ENCODE measurements at places on chromosomes 1 and 21.

DNA sequence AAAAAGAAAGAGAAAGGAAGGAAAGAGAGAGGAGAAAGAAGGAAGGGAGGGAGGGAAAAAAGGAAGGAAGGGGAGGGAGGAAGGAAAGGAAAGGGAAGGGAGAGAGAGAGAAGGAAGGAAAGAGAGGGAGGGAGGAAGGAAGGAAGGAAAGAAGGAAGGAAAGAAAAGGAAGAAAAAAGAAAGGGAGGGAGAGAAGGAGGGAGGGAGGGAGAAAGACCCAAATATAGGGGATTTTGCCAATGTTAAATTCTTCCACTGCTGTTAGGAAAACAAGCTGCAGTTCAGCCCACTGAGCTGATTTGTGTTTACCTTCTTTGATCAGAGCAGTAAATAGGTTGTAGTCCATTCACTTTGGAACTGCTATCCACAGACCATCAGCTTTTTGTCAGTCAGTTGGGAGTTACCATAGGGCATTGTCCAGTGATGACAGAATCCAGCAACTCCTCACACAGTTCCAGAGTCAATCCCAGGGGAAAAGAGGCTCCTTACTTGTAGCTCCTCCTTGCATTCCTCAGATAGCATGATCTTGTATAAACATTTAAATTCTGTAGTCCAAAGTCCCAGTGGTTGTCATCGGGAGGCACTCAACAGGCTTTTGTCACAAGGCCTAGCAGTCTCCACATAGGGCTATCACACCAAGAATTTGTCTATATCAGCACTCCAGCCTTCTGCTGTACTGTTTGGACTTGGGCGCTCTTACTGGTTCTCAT is 13.5 kb upstream of the PPP1R8 start:
- DNase-seq = no peak

GRCh38 chr1:149986486-149987296 is 23.8 kb downstream of the OTUD7B start:
- no peak for DNase-seq

- DNase-seq = peak; percentile 50
These were observed 20.6 kb downstream of the PGBD2 start for GRCh38 chr1:248926401-248927182.

- DNase-seq = no peak
These were observed 28.3 kb upstream of the KIF26B start for GRCh38 chr1:245126530-245126929.

DNA sequence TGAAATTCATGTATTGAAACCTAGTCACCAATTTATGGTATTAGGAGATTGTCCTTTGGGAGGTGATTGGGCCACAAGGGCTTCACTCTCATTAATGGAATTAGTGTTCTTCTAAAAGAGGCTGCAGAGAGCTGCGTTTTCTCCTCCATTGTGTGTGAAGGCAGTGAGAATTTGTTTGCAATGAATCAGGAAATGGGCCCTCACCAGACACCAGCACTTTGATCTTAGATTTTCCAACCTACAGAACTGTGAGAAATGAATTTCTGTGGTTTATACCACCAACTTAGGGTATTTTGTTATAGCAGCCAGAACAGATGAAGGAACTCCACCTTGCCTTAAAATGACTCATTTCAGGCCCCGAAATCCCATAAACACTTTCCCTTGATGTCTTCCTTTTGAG is 544.2 kb downstream of the RWDD3 start:
- DNase-seq = no peak

DNA sequence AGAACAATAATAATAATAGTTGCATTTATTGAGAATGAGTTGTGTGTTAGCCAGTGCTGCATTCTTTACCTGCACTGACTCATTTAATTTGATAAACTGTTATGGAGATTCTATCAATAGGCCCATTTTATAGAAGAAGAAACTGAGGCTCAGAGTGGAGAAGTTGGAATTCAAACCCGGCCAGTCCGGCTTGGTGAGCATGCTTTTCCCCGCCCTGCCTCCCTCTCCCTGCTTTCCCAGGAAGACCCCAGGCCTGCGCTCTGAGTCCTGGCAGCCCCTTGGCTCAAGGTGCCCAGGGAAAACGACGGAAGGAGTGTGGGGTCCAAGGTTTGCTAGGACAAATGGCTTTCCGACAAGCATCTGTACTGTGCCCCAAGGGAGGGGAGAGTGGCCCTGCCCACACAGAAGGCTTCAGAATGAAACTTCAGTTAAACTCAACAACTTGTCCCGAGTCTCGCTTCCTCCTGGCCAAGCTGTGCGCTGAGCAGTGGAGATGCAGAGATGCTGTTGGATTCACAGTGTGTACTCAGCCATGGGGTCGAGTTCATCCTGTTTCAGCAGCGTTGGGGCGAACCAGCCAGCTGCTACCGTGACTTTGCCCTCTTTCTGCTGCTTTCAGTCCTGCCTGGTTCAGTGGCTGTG is 23.3 kb upstream of the PADI6 start:
- no peak for DNase-seq

- DNase-seq = no peak
These were observed 41.0 kb downstream of the LMX1A start for GRCh38 chr1:165315481-165315880.

DNA sequence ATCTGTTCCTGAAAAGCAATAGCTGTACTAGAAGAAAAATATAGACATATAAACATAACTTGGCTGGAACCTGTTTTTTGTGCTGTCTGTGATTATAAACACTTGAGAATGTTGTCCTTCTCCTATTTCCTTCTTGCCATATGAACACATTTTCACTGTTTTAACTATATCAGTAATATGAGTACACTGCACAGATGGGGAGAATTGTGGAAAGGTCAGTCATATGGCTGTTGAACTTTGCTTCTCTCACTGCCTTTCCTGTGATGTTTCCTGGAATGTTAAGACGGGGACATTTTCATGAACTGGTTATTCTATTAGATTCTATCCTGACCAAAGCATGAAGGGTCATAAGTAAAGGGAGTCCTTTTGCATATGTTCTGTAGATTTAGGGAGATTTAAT is 24.9 kb downstream of the HMCN1 start:
- DNase-seq = no peak

- no peak for DNase-seq
These were observed 49.7 kb downstream of the SIPA1L2 start for GRCh38 chr1:232579958-232580941.

GRCh38 chr1:47940779-47941178 is 56.4 kb downstream of the TRABD2B start:
- no peak for DNase-seq

DNA sequence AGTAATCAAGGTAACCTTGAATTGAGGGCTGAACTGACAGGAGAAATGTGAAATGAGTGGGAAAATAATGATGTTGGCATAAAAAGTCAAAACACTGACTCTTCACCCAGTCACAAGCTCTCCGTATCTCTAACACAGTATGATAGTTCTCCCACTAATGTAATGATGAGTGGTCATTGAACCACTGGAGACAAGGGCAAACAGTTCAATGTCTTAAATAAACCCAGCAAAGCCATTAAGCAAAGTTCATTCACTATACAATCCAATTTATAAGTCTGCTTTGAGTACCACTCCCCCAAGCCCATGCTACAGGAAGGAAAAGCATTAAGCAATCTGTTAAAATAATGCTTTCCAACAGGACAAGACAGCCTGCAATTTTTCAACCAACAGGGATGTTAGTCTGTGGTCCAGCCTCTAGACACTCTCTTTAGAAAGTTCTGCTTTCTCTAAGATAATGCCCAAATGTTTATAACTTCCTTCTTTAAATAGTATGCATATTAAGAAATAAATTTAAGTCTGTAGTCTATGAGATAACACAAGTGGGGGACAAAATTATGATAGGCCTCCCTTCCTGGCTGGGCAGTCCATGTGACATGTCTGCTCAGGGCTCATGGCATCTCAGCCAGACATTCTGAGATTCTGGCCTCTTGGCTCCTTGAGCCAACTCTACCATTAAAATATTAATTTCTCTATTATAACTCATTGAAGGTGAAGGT is 25.5 kb upstream of the DDAH1 start:
- DNase-seq = no peak

GRCh38 chr1:44090429-44091252 is 28.0 kb upstream of the KLF17 start:
- DNase-seq = no peak

Data from hematopoietic multipotent progenitor cell treated with erythropoietin and hydrocortisone succinate and interleukin-3 and kit ligand, for 8 days (in vitro differentiated cells).